ENCODE measurements at places on chromosomes 13 and 19. TPM values are rescaled to one million over a fixed set of nuclear protein-coding genes. Genes with fewer than 3 reads are reported as not detected.

Gene SPC24
- 2.0 TPM for total RNA-seq

Gene NLRP4
- total RNA-seq, result not detected

Gene RAB20
- 2.1 TPM for total RNA-seq

Gene ZIK1
- 8.7 TPM for total RNA-seq

Gene LGALS4
- not detected for total RNA-seq

Gene GZMM
- total RNA-seq, result 0.70 TPM

DNA sequence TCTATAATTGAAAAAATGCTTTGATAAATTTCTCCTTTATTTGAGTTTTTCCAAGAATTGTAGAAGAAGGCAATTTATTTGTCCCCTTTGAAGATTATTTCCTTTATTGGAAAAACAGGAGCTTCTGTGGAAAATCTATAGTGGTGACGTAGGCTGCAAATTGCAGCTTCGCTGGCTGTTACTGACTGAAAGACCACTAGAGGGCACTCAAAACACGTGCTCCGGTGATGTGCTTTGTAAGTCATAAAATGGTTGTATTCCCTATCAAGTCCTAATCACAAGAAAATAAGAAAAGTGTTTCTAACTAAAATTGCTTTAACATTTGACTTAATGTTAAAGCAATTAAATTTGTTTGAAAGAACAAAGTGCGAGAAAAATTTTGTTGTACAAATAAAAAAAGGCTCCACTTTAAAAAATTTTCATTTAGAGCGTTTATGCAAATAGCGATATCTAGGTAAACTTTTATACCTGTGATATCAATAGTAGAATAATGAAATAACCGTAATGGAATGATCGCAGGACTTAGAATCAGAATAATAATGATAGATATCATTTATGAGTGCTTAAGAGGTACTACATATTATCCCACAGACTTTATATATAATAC, 638.2 kb upstream of the SPRY2 start:
- DNase-seq, result peak; percentile 38

DNA sequence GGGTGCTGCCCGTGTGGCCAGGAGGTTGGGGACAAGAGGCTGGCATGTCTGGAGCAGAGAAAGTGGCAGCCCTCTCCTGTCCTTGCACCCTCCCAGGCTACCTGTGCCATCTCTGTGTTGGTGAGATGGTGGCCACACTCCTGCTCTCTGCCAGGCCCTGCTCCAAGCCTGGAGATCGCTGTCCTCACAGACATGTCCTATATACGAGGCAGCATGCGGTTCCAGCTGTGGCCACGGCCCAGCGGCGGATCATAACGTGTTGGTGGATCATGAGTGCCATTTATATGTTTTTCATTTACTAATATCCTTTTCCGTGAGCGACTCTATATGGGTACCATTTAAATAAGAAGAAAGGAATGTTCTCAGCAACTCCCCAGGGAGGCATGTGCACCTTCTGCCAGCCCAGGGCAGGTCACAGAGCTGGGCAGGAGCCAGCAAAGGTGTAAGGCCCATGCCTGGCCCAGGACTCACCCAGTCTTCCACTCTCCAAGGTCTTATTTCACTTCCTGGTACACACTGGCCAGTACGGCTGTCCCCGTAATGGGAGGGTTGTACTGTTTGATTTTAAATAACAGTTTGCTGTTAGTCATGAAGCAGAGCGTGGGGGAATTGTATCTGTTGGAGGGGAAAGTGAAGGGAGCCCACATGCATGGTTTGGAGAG, 47.2 kb upstream of the LDLR start:
- DNase-seq, result no peak
